GM18507 (cell line): ENCODE measurements at places on chromosomes 2 and 18.

GRCh38 chr2:111186933-111187332, 66.2 kb downstream of the BCL2L11 start:
- DNase-seq = no peak

GRCh38 chr2:225471039-225471438, 71.5 kb downstream of the NYAP2 start:
- no peak for DNase-seq

GRCh38 chr2:231000211-231000904, 4.4 kb downstream of the SPATA3 start:
- no peak for DNase-seq

- DNase-seq = no peak
Observed at GRCh38 chr18:80181642-80182461, 65.5 kb downstream of the PARD6G start.

GRCh38 chr18:78733762-78734613, 245.6 kb upstream of the SALL3 start:
- no peak for DNase-seq

DNA sequence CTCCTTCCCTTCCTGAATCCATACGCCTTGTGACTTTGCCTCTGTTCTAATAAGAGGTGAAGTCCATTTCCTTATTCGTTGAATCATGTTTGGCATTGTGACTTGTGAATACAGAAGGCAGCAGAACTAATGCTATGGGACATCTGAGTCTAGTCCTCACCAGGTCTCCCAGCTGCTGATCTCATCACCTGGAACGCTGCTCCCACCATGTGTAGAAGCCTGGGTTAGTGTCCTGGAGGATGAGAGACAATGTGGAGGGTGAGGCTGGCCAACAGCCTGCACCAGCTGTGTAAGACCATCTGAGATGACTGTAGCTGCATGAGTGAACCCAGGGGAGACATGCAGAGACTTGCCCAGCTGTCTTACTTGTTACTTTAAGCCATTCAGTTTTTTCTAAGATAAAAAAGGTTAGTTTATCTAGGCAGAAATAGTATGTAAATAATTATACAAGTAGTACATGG, 3.5 kb upstream of the HAAO start:
- DNase-seq = no peak

GRCh38 chr2:218332288-218332687, 24.4 kb upstream of the CATIP start:
- DNase-seq = no peak

DNA sequence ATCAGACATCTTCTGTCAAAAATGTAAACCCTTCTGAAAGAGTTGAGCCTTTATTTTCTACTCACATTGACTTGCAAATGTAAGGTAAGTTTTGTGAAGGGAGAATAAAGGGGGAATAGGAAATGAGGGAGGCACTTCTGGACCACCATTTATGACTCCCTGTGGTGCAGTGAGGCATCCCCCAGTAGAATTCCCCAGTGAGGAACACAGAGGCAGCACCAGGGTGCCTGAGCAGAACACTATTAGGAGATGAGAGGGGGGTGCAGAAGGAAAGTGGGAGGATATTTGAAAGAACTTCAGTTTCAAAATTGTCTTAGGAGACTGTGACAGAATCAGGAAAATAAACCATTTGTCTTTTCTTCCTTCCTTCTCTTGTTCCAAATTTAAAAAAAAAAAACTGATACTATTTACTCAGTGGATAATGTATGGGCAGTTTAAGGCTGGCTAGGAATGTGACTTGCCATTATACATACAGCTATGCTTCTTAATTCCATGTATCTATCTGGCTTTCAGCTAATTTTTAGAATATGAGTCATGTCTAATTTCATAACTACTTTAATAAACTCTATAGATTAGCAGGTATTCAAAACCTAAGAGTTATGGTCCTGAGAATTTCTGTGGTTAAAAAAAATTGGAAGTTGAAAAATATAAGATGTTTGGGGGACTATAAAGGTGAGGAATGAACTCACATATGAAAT, 478.1 kb upstream of the CHAC2 start:
- no peak for DNase-seq

DNA sequence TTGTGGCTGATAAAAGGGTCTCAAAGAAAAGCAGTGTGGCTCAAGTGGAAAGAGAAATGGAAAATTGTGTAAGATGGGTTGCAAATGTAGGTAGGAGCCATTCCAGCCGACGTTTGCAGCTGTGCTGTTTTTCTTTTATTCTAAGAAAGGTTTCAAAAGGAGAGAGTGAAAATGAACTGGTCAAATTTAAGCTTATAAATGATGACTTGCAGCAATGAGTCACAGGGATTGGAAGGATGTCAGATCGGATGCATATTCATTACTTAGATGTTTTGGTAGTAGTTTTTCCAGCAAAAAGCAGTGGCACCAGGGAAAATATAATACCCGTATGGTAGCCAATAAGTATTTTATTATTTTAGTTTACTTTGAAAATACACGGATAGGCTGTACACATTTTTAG, 79.1 kb downstream of the LRRTM4 start:
- no peak for DNase-seq

DNA sequence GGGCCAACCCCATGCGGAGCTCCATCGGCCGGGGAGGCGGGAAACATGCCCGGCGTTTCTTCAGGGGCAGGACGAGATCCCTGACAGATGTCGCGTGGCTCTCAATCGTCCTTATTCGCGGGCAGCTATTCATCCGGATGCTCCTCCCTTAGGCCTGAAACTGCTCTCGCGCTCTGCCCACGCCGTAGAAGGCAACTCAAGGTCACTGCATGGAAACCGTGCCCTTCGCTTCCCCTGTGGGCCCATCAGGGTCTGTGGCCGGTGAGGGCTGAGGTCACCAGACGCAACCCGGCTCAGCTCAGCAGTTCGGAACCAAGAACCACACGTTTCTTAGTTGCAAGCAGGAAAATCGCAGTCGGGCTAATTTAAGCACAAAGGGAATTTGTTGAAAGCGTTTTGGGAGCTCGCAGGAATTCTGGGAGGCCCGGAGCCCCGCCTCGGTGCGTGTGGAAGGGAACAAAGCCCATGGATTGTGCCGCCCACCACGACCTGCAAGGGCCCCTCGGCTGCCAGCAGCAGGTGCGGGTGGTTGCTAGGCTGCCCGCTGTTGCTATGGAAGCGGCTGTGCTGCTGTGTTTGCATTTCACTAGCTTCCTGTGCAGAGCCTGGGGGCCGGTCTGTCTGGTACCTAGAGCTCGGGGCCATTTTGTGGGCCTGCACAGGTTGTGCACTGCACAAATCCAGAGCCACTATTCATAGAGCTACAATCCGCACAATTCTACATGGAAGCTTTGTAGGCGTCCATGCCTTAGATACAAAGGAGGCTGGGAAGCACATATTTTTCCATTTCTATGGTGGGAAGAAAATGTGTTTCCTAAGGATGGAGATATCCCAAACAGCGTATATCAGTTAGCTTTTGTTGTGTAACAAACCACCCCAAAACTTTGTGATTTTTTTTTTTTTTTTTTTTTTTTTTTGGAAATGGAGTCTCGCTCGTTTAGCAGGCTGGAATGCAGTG, 6.0 kb upstream of the ALLC start:
- DNase-seq = peak; percentile 78

DNA sequence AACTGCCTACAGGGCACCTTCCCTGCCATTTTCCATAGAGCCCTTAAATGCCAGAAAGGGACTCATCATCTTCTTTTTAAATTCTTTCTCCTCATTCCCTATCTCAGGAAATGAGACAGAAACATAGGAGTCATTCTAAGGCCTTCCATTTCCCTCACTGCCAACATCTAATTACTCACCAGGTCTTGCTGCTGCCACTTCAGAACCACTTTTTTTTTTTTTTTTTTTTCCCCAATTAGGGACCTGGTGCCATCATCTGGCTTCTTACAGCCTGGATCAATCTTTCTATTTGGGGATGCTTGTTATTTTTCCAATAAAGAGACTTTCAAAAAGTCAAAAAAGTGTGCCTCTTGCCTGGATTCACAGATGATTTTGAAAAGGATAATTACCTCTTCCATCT, 373.4 kb downstream of the LPIN1 start:
- DNase-seq = no peak

DNA sequence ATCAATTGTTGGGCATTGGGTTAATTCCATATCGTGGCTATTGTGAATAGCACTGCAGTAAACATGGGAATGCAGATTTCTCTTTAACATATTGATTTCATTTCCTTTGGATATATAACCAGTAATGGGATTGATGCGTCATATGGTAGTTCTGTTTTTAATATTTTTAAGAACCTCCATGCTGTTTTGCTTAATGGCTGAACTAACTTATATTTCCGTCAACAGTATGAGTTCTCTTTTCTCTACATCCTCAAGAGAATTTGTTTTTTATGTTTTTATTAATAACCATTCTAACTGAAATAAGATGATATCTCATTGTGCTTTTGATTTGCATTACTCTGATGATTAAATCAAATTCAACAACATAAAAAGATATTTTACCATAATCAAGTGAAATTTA, 228.5 kb upstream of the FSIP2 start:
- DNase-seq = no peak

- DNase-seq = no peak
Observed at GRCh38 chr2:25411281-25411680, 69.6 kb upstream of the DNMT3A start.

GRCh38 chr18:9790261-9790660, 82.2 kb downstream of the RAB31 start:
- no peak for DNase-seq

DNA sequence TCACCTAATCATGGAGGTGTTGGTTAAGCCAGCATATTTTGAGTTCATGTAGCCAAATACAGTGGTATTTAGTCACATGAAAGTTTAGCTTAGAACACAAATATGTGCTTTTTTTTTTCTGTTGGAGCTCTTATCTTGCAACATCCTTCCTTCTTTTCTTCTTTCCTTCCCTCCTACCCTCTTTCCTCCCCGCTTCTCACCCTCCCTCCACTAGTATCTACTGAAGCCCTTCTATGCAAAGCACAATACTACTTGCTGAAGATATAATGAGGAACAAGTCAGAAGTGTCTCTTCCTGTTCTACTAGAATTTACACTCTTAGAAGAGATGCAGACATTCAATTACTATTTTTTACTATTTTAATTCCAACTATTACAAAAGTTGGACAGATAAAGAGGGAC, 105.0 kb upstream of the ITGA4 start:
- DNase-seq = no peak

DNA sequence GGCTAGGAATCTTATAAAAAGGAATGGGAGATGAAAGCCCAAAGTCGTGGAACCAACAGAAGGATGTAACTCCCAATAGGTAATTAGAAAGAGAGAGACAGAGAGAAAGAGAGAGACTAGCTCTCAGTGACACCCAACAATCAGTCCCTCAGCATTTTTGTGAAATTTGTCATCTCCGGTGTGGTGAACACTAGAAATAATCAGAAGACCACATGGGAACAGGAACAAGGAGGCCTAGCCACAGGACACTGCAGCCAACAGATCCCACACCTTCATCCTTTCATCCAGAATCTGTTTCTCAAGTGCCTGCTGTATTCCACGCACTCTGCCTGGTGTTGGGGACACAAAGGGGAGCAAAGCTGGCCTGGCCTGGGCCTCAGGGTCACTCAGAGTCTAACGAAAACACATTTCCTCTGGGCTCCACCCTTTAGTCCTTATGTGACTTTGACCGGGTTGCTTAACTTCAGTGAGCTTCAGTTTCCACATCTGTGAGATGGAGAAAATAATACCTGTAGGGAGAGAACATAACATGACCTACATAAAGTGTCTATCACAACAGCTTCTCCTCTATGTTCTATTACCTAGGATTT, 53.1 kb downstream of the EHD3 start:
- DNase-seq = no peak

GRCh38 chr2:38700113-38700785, 34.3 kb downstream of the GALM start:
- no peak for DNase-seq

GRCh38 chr18:22689712-22690111, 243.4 kb upstream of the RBBP8 start:
- DNase-seq = no peak

- no peak for DNase-seq
Observed at GRCh38 chr2:41878716-41879234, 169.0 kb upstream of the PKDCC start.

DNA sequence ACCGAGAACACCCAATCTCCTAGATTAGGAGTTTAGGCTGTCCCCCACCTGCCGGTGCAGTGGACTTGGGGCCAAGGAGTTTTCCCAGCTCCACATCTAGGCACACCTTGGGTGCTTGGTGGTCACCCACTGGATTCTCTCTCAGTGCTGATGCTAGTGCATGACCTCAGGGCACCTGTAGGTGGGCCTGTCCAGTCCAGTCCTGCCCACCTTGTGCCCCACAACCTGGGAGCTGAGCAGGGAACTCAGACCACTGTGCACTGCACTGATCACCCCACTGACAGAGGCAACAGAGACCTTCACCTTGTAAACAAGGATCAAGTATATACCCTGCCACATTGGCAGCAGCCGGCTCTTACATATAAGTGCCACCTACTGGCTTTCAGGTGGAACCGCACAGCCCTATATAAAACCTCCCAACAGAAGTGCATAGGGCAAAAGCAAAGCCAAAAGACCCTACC, 12.7 kb upstream of the CDH19 start:
- DNase-seq = no peak

DNA sequence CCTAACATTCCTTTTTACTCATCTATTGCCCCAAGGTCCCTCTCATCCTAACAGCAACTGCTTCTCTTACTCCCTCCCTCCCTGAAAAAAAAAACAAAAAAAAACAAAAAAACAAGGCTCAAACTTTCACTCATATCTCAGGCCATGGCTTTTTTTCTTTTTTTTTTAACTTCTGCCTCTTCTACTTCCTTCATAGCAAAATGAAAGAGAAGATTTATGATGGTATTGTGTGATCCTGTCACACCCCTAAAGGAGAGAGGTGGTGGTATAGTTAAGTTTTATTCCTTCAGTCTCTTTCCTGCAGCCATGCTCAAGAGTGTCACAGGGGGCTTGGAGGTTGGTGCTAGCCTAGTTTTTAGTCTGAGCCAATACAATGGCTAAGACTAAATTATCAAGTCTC, 21.5 kb upstream of the EPC2 start:
- no peak for DNase-seq

DNA sequence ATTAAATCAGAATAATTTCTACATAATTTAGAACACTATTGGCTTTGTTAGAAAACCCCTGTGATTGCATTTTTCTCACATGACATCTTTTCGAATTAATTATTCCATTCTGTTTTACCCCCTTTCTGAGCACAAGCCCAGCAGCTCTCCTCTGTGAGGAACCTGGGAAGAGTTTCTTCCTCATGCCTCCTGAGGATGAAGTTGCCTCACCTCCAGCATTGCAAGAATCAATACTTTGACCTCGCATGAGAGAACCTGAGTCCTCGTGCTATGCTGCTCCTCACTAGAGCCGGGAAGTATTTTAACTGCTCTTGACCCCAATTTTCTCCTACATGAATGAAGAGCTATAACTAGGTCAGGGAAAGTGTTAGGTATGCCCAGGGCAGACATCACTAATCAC, 77.1 kb upstream of the RAPH1 start:
- no peak for DNase-seq

GRCh38 chr2:134178138-134178877, 75.6 kb upstream of the MGAT5 start:
- no peak for DNase-seq
